ENCODE measurements at places on chromosomes 2 and 18. TPM values are rescaled to one million over a fixed set of nuclear protein-coding genes. Genes with fewer than 3 reads are reported as not detected.

SLC16A14 gene
- 11.4 TPM for total RNA-seq

COLEC12 gene
- 22.2 TPM for total RNA-seq

MCM6 gene
- 14.1 TPM for total RNA-seq

IL36RN gene
- not detected for total RNA-seq

TXNDC2 gene
- total RNA-seq, result not detected

LRATD1 gene
- 5.7 TPM for total RNA-seq

SCYGR1 gene
- total RNA-seq, result not detected

ABCG5 gene
- not detected for total RNA-seq

IL1F10 gene
- total RNA-seq, result not detected
